Fibroblast of skin of right biceps (primary cell): ENCODE measurements at places on chromosomes 5 and 9.
A peak's percentile ranks its signal among the peaks of the same experiment; 100 is the strongest.

- DNase-seq: no peak
Measured at GRCh38 chr5:61614606-61615005, 282.5 kb downstream of the ZSWIM6 start.

GRCh38 chr5:111855356-111855755, 98.4 kb upstream of the NREP start:
- no peak for DNase-seq

- no peak for DNase-seq
Measured at GRCh38 chr9:124062172-124062571, 50.6 kb downstream of the LHX2 start.

DNA sequence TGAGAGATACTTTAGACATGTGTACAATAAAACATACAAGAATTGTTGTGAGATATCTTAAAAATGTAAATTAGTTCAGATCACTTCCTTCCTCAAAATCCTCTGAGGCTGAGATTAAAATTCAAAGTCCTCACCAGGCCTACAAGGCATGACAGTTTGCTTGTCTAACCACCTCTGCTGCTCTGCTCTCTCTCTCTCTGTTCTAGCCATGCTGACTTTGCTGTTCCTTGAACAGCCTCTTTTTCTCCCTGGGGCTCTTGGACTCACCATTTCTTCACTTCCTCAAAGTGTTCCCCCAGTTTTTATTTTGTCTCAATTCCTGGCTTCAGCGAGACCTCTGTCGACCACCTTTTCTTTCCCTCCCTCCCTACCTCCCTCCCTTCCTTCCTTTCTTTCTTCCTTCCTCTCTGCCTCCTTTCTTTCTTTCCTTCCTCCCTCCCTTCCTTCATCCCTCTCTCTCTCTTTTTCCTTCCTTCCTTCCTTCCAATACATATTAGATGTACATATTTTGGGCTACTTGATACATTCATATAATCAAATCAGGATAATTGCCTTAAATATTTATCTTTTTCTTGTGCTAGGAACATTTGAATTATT, 27.0 kb downstream of the CATSPER3 start:
- no peak for DNase-seq

GRCh38 chr5:136191304-136192014, 1.5 kb downstream of the SMIM32 start:
- DNase-seq: peak; percentile 31

DNA sequence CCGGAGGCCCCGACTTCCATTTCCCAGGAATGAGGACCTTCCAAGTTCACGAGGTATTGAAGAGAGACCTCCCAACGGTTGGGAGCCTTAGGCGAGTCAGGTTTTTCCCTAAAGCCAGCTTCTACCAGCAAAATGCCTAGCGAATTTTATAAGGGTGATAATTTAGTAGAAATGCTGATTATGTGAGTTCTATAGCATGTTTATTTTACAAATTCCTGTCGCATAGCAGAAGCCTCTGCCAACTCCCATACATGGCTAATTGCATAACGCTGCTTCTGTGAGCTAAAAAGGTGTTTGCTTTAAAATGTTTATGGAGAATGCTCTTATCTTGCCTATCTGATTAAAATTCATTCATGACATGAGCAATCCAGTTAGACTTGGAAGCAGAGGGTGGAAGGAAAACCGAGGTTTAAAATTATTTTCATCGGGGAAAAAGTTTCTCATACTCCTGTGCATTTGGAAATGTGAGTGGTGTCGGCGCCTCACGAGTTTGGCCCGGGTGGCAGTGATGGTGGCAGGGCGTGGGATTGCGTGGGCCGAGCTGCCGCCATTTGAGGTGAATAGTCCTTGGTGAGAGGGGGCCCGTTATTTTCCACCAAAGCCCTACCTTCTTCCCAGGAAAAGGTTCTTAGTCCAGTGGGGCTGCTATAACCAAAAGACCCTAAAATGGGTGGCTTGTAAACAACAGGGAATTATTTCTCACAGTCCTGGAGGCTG, 104.4 kb upstream of the FCN2 start:
- peak; percentile 74 for DNase-seq

- DNase-seq: peak; percentile 62
Measured at GRCh38 chr5:16049761-16050160, 129.8 kb downstream of the MARCHF11 start.

GRCh38 chr5:61307611-61308010, 24.4 kb upstream of the ZSWIM6 start:
- DNase-seq: peak; percentile 44

- no peak for DNase-seq
Measured at GRCh38 chr5:129359450-129359849, 100.6 kb upstream of the ADAMTS19 start.

GRCh38 chr5:100790170-100790665, 112.9 kb downstream of the ST8SIA4 start:
- DNase-seq: no peak

- DNase-seq: no peak
Measured at GRCh38 chr9:9783711-9784110, 829.1 kb downstream of the PTPRD start.

DNA sequence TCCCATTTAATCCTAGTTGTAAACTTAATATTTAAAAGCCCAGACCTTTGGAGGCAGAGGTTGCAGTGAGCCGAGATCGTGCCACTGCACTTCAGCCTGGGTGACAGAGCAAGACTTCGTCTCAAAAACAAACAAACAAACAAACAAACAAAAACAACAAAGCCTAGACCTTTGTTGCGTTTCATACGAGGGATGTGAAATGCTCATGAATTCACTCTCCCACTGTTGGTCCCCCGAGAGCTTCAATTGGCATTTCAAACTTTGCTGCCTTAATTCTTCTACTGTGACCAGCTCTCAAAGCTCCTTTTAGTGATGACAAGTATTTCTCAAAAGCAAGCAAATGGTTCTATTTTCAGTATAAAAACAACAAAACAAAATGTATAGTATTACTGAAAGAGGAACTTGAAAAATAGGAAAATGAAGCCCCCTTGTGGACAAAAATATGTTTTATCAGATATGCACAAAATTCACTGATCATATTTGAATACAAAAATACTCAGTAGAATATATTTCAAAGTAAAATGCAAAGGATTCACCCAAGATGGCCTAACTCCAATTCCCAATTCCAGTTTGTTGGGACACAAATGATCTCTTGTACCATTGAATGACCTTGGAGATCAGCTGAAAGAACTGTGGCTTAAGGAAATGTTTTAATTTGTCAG, 140.4 kb downstream of the ESM1 start:
- DNase-seq: peak; percentile 71

DNA sequence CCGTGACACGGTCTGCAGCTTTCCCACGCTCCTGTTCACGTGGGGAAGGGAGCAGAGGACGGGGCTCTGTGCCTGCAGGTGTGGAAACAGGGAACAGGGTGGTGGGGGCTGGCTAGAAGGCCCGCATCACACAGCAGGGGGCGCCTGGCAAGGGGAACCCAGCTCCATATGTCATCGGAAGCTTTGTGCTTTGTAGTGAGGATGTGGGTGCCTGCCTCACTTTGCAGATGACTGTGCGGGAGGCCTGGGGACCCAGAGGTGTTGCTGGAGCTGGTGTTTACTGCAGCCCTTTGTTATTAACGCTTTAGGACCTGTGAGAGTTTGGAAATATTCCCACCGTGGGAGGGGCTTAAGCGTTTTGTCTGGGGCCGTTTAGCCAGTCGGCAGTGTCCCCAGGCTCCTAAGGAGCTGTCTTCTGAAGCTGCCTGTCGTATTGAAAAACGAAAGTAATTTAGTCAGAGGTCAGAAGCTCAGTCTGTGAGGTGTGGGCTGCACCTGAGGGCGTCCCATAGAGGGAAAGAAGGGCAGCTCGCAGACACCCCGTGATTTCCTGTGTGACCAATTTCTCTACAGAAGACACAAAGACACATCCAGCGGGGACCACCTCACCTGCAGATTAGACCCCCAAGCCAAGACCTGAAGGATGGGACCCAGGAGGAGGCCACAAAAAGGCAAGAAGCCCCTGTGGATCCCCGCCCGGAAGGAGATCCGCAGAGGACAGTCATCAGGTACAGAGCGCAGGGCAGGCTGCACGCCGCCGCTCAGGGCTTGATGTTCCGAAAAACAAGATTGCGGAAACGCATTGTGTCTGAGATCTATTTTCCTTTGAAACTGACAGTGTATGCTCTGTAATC, 9.1 kb downstream of the MAN1B1 start:
- DNase-seq: peak; percentile 7

DNA sequence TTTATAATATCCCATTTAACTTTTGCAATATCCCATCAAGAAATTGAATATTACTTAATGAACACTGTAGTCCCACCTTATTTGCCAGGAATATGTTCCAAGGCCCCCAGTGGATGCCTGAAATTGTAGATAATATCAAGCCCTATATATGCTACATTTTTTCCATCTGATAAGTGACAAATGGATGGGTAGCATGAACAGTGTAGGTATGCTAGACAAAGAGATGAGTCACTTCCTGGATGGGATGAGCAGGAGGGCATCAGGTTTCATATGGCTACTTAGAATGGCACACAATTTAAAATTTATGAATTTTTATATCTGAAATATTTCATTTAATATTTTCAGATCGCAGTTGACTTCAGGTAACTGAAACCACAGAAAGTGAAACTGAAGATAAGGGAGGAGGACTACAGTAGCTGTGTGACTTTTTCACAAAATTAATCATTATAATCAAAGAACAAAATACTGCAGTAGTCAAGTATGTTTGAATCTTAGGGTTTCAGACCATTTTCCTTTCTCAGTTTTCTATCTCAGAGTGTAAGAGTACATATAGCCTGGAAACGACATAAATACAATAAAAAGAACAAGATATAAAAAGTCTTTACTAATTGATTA, 636.4 kb upstream of the ARRDC3 start:
- DNase-seq: peak; percentile 47

DNA sequence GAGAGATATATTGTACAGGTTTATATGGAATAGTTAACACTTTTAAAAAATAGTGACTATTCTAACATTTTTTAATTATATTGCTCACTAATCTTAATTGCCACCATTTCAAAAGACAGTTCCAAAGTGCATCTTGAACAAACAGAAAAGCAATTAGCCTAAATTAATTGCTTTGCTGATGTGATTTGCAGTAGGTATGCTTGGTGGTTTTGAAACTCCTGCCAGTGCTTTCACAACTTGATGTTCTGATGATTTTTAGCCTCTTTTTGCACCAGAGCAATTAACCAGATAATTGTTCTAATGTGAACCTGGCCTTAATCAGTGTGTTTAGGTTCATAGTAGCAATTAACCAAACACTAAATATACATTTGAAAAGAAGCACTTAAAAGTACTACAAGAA, 207.6 kb downstream of the FBXL17 start:
- DNase-seq: no peak

- no peak for DNase-seq
Measured at GRCh38 chr9:130088051-130088450, 34.3 kb downstream of the GPR107 start.

- no peak for DNase-seq
Measured at GRCh38 chr9:68707801-68708488, 2.9 kb downstream of the PIP5K1B start.

- peak; percentile 39 for DNase-seq
Measured at GRCh38 chr5:147464211-147464610, 45.7 kb downstream of the DPYSL3 start.

DNA sequence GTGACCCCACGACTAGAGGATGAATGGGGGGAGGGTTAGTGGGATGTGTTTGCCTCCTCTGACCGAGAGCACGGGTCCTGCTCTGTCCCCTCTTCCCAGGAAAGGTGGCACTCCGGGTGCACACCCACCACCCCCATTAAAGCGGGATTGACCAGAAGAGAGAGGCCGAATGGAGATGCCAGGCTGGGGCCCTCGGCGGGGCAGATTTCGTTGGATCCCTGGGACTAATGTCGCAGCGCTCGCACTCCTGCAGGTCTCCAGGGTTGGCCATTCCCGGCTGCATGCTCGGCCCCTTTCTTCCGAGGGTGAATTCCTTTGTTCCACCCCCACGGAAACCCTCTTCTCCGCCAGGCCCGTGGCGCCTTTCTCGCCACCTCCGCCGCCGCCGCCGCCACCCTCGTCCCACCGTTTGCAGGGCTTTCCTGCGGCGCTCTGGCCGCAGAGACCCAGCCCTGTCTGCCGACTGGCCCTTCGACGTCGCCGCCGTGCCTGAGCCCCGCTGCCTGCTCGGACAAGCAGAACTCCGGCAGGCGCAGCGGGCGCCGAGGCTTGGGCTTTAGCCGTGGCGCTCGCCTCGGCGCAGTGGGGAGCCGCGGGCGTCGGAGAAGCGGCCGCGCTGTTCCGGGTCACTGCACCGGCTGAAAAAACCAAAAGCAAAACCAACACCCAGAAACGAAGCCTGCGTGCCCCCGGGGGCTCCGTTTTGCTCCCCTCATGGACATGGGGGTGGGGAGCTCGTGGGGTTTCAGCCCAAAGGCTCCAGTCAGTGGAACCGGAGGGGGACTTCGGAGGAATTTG, 11.8 kb downstream of the LMX1B start:
- no peak for DNase-seq

- no peak for DNase-seq
Measured at GRCh38 chr9:105039175-105039799, 111.3 kb upstream of the ABCA1 start.

- peak; percentile 43 for DNase-seq
Measured at GRCh38 chr9:25864509-25864908, 186.3 kb upstream of the TUSC1 start.

GRCh38 chr5:86864051-86864450, 246.3 kb downstream of the COX7C start:
- no peak for DNase-seq

- no peak for DNase-seq
Measured at GRCh38 chr5:128965638-128966302, 482 bp downstream of the SLC27A6 start.

GRCh38 chr5:67123819-67124218, 72.8 kb downstream of the CD180 start:
- no peak for DNase-seq
